ENCODE measurements at places on chromosomes 5 and 9.

DNA sequence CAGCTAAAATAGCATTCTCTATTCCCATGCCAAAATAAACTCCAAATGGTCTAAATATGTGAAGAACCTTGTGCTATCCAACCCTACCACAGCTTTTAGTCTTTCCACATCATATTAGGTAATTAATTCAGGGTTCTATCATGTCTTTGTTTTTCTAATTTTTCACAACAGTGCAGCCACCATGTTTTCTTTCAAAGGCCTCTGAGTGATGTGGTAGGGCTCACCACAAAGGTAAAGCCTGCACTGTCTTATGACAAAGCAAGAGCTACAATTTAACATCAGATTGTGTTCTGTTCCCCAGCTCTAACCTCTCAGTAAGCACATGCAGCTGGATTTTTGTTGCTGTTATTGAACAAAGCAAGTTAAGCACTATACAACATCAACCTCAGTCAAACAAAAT, 52.4 kb downstream of the MEF2C start:
- no peak for DNase-seq

DNA sequence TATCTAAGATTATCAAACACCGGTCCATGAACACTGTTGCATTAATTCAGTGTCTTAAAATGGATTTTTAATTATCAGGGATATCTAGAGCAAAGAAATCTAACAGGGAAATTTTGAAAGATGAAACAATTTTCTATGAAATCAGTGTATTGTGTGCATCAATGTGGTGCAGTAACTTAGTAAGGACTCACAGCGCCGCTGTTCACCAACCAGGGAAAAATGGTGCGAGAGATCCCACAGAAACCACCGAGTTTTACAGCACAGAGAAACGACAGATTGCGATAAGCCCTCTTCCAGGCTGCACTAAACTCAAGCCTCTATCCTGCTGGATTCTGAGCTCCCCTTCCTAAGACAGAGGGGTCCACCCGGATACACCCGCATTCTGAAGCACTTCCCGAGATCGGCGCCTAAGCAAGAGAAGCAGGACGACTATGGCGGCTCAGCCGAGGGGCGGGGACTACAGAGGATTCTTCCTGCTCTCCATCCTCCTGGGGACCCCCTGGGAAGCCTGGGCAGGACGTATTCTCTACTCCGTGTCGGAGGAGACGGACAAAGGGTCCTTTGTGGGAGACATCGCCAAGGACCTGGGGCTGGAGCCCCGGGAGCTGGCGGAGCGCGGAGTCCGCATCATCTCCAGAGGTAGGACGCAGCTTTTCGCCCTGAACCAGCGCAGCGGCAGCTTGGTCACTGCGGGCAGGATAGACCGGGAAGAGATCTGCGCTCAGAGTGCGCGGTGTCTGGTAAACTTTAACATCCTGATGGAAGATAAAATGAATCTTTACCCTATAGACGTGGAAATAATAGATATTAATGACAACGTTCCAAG, at the start of gene PCDHGA7:
TSS of gene PCDHGA7 (plus strand) at position 274 of the 826 bp plus-strand sequence. CDS start at position 432, 158 bp downstream.
- DNase-seq: no peak

- no peak for DNase-seq
Measured at GRCh38 chr5:135243556-135244285, 155.3 kb downstream of the MACROH2A1 start.

GRCh38 chr5:35665096-35665495, 47.4 kb downstream of the SPEF2 start:
- DNase-seq: no peak

DNA sequence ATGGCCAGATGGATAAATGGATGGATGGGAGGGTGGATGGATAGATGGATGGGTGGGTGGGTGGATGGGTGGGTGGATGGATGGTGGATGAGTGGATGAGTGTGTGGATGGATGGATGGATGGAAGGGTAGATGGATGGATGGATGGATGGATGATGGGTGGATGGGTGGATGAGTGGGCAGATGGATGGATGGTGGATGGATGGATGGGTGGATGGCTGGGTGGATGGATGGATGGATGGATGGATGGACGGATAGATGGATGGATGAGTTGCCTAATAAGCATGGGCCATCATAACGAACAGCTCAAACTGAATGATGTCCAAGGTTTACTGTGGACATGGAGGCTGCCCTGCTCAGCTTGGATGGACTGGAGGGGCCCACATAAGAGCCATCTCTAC, 89.8 kb upstream of the SMIM23 start:
- DNase-seq: no peak

GRCh38 chr9:2469681-2470221, 151.8 kb upstream of the VLDLR start:
- no peak for DNase-seq

GRCh38 chr5:77637998-77638762, at the start of gene OTP:
OTP (minus strand) TSS chr5:77638713; CDS start chr5:77638549, 164 bp downstream.
- no peak for DNase-seq

DNA sequence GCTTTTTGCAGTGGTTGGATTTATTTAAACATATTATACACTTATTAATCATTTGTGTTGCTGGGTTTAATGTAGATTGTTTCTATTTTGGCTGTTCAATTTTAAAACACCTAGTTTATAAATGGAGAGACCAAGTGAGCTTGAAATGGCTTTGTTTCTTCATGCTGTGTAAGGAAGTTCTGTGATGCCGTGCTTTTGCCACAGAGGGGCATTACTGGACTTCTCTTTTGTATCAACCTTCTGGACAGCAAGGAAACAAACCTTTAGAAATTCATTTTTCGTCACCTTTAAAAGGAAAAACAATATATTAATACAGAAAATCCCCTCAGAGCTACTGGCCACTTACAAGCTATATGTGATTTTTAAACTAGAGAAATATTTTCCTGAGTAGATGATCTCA, 81.9 kb downstream of the DMRTA1 start:
- DNase-seq: no peak

- no peak for DNase-seq
Measured at GRCh38 chr9:105216440-105217178, 27.8 kb upstream of the SLC44A1 start.

- DNase-seq: no peak
Measured at GRCh38 chr9:127277099-127277498, 12.5 kb downstream of the GARNL3 start.

GRCh38 chr5:128192368-128192767, 108.8 kb downstream of the SLC12A2 start:
- DNase-seq: no peak

DNA sequence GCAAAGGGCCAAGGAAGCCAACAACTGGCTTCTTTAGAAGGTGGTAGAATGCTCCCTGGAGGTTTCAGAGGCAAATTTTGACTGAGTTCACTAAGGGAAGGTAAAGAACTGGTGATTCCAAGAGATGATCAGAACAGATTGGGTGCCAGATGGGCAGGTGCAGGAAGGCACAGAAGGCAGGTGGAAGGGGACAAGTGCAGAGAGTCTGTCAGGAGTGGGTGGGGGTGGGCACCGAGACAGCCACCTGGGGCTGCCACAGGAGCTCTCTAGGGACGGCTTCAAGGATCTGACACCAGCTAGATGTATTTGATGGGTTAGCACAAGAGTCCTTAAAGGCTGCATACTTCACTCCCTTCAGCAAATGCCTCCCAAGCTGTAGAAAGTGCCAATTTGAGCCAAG, 207.3 kb downstream of the PTTG1 start:
- DNase-seq: no peak

DNA sequence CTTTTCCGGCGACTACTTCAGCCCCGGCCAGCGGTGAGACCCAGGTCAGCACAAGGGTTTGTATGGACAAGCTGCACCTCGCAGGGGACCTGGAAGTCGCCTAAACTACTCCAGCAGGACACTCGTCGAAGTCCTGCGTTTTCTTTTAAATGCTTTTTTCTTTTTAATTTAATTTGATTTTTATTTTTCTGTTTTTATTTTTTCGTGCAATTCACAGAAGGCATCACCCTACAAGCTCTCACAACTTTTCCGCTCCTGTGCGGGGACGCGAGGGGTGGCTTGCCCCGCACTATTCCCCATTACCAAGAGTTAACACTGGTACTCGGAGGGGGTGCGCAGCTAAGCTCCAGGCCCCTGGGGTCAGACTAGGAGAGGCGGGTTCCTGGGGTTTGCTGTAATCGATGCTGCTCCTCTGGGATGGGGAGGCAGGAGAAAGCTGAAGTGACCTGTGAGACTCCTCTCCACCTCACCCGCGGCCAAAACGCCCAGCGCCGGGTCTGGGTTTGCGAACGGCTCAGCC, 1.3 kb downstream of the EDIL3 start:
- DNase-seq: no peak

GRCh38 chr5:143374496-143375217, 28.8 kb downstream of the NR3C1 start:
- DNase-seq: no peak

DNA sequence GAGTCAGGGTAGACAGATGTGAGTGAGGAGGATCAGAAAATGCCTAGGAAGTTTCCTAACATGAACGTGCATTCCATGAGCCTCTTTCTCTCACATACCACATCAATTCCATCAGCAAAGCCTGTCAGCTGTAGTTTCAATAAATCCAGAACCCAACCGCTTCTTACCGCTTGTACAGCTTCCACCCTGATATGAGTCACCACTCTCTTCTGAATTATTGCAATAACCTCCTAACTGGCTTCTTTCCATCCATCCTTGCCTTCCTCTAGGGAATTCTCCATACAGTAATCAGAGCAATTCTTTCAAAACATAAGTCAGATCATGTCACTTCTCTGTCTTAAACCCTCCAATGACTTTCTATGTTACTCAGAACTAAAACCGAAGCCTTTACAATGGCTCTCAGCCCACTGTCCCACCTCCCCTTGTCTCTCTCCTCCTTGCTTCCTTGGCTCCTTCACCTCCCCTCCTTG, 8.1 kb upstream of the RAD23B start:
- no peak for DNase-seq

DNA sequence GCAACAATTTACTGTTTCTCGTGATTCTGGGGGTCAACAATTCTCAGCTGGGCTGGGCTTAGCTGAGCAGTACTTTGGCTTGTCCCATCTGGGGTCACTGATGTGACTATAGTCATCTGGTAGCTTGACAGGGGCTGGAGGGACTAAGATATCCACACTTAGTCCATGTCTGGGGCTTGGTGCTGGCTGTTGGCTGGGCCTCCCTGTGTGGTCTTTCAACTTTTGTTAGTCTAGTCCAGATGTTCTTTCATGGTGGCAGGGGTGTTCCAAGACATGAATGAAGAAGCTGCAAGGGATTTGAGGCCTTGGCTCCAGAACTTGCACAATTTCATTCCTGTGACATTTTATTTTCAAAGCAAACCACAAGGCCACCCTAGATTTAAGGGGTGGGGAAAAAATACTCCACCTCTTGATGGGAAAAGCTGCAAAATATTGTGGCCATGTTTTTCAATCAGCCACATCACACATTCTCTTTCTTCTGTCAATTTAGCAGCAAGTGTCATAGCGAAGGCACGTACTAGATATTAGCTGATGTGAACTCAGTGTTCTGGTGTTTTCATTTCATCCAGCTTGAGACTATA, 59.2 kb downstream of the TSSK1B start:
- DNase-seq: no peak
